ENCODE measurements at places on chromosomes 11 and 22.

DNA sequence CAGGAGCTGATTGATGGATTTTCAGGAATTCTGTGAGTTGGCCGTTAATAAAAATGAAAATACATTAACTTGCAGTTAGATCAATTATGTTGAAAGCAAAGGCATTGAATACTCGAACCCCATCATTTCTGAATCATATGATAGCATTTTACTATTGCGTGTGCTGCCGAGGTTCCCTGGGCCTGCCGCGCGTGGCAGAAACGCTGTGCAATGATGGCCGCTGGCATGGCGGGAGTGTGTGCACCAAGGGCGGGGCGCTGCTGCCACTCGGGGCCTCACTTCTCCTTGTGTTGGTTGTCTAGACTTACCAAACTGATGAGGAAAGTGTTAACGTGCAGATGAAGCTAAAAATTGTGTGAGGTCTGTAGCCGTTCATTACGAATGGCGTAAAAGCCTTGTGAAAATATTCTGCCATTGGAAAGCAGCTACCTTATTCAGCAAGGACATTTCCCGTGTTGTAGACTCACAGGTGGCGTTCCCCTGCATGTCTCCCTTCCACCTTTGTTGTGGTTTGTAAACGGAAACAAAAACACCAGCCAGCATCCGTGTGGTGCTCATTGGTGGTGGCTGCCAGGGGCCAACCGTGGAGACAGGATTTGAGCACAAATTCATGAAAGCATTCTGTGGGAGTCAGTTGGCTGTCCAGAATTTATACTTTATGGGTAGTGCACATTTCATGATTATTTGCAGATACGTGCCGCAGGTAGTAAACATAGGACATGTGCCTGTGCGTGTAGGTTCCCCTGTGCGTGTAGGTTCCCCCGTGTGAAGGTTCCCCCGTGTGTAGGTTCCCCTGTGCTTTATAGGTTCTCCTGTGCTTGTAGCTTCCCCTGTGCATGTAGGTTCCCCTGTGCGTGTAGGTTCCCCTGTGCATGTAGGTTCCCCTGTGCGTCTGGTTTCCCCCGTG, 5.9 kb upstream of the GRAMD4 start:
- DNase-seq, result no peak

DNA sequence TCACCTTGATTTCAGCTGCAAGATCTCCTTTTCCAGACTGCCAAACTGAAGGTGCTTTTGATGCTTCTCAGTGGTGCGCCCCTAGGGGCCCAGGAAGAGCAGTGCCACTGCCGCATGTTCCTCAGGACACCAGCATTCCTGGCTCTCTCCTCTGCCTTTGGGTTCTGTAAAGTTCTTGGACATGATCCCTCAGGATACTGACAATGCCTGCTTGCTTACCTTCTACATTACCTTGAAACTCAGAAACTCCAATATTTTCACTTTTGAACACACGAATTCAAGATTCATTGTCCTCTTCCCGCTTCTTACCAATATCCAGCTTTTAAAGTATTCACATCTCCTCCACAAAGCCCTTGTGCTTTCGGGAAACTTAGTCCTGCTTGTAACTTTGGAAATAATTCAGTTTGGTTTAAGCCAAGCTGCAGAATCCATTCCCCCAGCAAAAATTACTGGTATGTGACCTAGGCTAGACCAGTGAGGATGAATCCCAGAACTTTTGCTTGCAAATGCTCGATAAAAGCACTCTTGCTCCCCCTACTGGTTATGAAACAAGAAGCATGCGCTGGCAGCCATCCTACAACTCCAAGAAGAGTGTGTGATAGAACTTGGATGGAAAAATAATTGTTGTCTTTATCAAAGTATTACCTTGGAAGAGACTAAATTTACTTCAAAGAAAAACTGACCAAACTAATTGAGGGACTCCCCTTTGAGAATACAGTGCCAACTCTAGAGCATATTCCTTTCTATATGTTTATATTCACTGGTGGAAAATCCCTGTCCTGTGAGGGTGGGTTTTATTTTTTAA, 16.5 kb upstream of the OR5B21 start:
- DNase-seq, result peak; percentile 88

- peak; percentile 15 for DNase-seq
Measured at GRCh38 chr11:66619080-66619554, 2.7 kb downstream of the RBM14 start.

- DNase-seq, result no peak
Measured at GRCh38 chr11:60905551-60906113, 753 bp downstream of the PRPF19 start.

GRCh38 chr22:27253108-27253902, 548.3 kb downstream of the MN1 start:
- no peak for DNase-seq
